Erythroblast (primary cell): ENCODE measurements at places on chromosomes 7 and 10.

GRCh38 chr10:35005868-35006267 lies 84.3 kb downstream of the CUL2 start:
- DNase-seq: no peak

GRCh38 chr10:94066411-94066810 lies 72.7 kb downstream of the PLCE1 start:
- DNase-seq: peak; percentile 21

- peak; percentile 68 for DNase-seq
Observed at GRCh38 chr10:71266147-71266917, 52.7 kb upstream of the SLC29A3 start.

- DNase-seq: peak; percentile 17
Observed at GRCh38 chr10:12974078-12974477, 27.4 kb downstream of the CCDC3 start.

- no peak for DNase-seq
Observed at GRCh38 chr10:72277996-72278667, 4.4 kb downstream of the DDIT4 start.

GRCh38 chr10:3293581-3294431 lies 121.2 kb upstream of the PITRM1 start:
- no peak for DNase-seq

DNA sequence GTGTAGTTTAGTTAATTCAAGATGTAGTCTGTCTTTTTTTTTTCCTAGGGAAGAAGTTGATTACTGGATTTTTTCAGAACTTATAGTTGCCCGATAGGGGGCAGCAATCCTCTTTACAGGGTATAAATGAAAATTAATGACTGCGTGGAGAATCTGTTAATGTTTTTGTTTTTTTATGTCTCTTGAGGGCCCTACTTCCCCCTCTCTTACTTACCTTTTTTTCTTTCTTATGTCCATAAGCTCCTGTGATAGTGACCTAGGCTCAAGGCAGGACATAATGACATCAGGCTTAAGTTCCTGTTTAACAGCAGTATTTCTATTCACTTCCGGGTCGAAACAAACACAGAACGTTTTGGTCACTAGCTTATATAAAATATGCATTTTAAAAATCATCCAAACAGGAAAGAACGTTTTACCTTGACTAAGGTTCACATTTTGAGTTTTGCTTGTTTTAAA lies 18.8 kb downstream of the CDC123 start:
- DNase-seq: peak; percentile 85

DNA sequence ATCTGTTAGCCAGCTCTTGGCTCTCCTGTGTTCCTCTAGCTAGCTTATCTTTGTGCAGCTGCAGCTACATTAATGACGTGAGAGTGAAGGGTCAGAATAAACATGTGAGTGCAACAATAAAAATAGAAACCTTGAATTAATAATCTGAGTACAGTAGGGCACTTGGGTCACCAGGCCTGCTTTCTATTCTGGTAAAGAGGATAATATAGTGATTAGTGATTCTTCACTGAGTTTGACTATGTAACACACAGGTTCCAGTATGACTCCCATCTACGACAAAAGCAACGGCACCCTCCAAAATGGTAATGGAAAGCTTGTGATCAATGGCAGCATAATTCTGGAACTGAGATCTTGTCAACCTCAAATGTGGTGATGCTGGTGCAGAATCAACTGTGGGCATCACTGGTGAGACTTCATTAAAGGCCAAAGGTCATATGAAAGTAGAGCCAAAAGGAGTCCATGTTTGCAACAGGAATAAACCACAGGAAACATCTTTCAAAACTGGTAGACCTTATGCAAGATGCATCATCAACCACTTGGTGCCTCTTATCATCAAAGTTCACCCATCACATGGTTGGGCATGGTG lies 77.6 kb downstream of the NRBF2 start:
- DNase-seq: no peak

GRCh38 chr10:24900888-24901685 lies 51.3 kb downstream of the PRTFDC1 start:
- DNase-seq: peak; percentile 43

DNA sequence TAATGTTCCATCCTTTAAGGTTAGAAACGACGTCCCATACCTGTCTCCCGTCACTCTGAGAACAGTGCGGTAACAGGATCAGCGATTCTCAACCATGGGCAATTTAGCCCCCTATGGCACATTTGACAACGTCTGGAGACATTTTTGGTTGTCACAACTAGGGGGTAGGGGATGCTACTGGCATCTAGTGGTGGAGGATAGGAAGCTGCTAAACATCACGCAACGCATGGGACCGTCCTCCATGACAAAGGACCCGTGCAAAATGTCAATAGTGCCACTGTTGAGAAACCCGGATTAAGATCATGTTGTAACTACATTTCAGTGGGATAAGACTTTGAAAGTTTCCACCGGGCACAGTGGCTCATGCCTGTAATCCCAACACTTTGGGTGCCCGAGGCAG lies 5.0 kb upstream of the PAXIP1 start:
- peak; percentile 52 for DNase-seq

- DNase-seq: no peak
Observed at GRCh38 chr10:34699904-34700517, 115.1 kb downstream of the PARD3 start.

DNA sequence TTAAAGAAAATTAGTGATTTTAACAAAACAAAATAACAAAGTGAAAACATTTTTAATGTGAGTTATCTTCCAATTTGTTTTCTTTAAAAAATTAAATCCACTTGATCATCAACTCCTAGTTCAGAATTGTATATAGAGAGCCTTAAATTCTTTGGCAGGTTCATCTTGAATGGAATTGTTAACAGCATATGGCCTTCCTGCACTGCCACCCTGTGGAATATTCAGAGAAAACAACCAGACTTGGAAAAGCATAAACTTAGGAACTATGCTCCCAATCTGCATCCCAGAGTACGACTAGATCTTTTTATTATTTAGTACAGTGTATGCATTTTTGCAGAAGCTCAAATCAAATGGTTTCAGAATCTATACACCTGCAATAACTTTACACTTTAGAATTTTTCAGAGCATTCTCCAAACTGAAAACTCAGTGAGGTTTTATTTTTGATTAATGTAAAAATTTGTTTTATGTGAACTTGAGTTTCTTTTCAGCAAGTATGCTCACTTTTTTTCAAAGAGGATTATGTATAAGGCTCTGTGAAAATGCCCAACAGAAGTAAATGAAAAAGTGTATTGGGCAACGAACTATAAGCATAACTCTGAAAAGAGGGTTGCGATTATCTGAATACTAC lies 44.9 kb upstream of the ANK3 start:
- DNase-seq: peak; percentile 23

GRCh38 chr7:75688200-75689136 lies 50.3 kb downstream of the HIP1 start:
- DNase-seq: no peak

GRCh38 chr10:120823266-120823665 lies 27.9 kb upstream of the WDR11 start:
- DNase-seq: no peak

- DNase-seq: no peak
Observed at GRCh38 chr7:10913457-10913856, 60.2 kb upstream of the PHF14 start.

GRCh38 chr7:157431173-157431950 lies 94.6 kb downstream of the DNAJB6 start:
- no peak for DNase-seq

GRCh38 chr7:44219371-44220045 lies 18.7 kb downstream of the YKT6 start:
- DNase-seq: no peak

DNA sequence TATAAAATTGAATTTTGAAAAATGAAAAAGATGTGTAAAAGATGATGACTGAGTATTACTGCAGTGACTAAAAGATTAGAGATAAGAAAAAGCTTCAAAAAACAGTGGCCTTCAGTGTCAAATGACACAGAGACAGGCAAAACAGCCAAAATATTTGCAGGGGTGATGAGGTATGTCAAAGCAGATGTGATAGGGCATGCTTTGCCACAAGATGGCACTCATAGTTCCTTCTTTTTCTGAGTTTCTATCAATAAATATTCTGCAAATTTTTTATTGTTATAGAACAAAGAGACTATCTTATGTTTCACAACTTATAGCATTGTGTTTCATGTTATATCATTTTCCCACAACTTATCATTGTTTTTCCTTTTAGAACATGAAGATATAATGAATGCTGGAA lies 344.1 kb upstream of the HPS1 start:
- peak; percentile 64 for DNase-seq

- peak; percentile 33 for DNase-seq
Observed at GRCh38 chr10:94239696-94240095, 123.0 kb downstream of the NOC3L start.

DNA sequence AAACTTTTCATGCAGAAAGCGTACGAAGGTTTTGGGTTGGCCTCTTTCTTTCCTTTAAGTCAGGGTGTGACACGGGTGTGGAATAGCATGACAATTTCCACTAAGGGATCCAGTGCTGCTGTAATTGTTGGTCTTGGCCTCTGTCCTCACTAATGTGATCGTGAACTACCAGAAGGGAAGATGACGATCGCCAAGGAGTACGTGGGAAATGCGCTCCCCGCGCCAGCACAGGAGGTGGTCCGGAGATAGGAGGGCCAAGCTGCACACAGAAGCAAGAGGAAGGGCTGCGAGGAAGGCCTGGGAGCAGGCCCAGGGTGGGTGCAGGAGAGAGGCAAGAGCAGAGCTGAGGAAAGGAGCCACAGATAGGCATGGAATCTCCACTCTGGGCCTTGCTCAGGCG lies 79.7 kb upstream of the PODXL start:
- DNase-seq: no peak

- peak; percentile 25 for DNase-seq
Observed at GRCh38 chr7:7157177-7157886, 25.0 kb upstream of the C1GALT1 start.
